Activated naive CD8-positive, alpha-beta T cell treated with anti-CD3 and anti-CD28 coated beads, Interleukin-2, amount 50 U/mL, for 16 hours (primary cell): ENCODE measurements at places on chromosomes 12 and 14.

DNA sequence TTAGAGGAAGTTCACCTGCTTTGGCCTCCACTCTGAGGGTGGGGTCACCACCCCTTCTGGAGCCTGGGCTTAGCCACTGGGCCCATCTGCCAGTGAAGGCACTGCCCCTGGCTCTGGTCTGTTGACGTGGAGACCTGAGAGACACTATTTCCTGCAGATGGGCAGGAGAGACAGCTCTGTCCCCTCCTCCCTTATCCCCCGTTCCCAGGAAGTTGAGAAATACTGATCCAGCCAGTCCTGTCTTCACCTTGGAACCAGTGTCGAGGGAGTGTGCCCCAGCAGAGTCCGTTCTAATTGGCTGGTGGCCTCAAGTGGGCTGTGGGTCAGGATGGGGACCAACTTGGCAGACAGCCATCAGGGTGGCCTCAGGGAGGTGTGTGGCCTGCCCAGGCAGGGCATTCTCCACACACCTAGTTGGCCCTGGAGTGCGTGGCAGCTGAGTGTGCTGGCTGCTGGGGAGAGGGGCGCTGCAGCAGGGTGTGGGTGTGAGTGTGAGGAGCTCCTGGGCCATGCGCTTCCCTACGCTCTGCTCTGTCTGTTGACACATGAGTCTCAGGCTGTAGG is 25.4 kb downstream of the CLSTN3 start:
- no peak for DNase-seq

GRCh38 chr14:52055167-52055566 is 13.7 kb downstream of the NID2 start:
- DNase-seq: no peak

- no peak for DNase-seq
Measured at GRCh38 chr12:56160193-56160763, 2.1 kb downstream of the MYL6 start.

- DNase-seq: no peak
Measured at GRCh38 chr14:44029933-44030332, 477.1 kb downstream of the FSCB start.

GRCh38 chr12:57625261-57626032 is 7.6 kb downstream of the B4GALNT1 start:
- DNase-seq: no peak

- DNase-seq: no peak
Measured at GRCh38 chr12:45779936-45780335, 50.4 kb downstream of the ARID2 start.

DNA sequence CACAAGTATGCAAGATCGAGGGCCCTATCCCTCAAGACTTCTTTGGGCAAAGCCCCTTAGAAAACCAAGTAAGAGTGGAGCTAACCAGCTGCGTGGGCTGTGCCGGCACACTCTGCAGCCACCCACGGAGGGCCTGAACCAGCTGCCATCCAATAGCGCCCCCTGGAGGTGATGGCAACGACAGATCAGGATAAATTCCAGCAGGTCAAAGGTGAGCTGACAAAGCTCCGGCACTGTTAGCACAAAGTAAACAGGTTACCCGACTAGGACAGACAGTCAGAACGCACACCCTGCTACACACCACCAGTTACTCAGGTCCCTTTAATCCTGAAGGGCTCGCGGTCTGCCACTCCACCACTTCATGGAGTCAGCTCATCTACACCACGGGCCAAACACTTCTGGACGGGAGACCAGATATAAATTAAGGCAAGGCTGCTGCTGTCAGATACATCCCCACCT is 4.9 kb downstream of the ZBTB39 start:
- DNase-seq: peak; percentile 47

- no peak for DNase-seq
Measured at GRCh38 chr12:63940310-63941005, 96.0 kb downstream of the SRGAP1 start.

DNA sequence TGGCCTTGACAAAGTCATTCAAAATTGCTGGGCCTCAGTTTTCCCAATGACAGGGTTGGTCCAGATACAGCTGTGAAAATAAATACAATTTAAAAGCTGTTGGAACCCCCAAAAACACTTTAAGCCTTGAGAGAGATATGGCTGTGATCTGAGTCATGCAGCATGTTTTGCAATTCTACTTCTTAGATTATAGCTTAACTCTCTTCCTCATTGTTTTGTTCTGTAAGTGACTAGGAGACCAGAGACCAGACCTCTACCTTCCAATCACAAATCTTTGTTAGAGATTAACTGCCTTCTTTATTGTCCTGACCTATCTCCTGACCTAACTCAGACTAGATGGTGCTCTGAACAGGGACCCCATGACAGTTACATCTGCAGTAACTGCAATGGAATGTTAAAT is 198.1 kb downstream of the STXBP6 start:
- DNase-seq: no peak

- no peak for DNase-seq
Measured at GRCh38 chr14:21038441-21039422, 3.4 kb upstream of the RNASE7 start.

- DNase-seq: no peak
Measured at GRCh38 chr12:102980350-102980749, 22.9 kb downstream of the ASCL1 start.

GRCh38 chr14:76826122-76826521 is at the start of gene LRRC74A:
Gene LRRC74A (plus strand): TSS chr14:76826408. CDS start chr14:76826698, 290 bp downstream.
- DNase-seq: no peak

GRCh38 chr12:76069339-76069738 is 15.1 kb downstream of the NAP1L1 start:
- DNase-seq: no peak

DNA sequence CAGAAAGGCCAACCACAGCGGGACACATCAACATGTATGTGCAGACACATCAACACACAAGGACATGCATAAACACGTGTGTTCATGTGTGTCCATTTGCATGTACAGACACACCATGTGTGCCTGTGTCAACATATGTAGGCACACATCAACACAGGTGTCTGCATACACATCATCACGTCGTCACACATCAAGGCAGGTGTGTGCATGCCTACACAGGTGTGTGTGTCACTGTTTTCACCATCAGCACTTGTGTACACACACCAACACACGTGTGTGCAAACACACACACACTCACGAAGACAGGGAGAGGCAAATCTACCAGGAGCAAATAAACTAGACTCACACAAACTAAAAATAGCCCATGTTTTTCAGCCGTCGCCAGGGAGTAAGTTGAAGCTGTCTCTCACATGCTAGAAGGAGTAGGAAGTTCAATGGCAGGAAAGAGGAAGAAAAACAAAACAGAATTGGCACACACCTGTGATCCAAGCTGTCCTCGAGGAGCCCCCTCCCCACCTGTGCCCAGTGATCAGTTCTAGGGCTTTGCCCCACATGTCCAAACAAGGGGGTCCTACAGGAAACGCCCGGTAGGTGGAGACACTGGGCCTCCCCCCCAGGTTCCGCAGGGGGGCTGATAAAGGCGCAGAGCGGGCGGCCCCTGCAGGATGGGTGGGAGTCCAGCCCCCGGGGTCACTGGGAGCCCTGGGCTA is 7.4 kb downstream of the SCARB1 start:
- no peak for DNase-seq

GRCh38 chr14:80906336-80906735 is 35.2 kb downstream of the CEP128 start:
- DNase-seq: no peak

DNA sequence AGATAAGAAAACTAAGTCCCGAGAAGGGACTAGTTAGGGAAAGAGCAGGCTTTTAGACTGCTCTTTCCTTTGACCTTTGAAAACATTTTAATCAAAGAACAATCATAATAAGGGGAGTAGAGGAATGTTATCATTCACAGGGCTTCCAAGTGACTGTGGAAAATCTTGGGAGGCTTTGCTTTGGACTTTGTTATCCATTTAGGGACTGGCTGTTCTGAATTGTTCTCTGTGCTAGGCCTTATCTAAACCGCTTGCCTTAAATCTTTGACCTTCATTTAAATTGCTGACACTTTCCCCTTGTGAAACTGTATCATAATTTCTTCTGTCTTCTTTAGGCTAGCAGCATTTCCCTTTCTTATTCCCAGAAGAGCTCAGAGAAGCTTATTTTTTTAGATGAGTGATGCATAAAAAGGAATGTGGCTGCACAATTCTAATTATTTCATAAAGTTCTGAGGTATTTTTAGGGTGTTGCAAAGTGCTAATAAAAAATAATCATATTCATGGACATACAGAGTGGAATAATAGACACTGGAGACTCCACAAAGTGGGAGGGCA is 9.5 kb upstream of the CALM1 start:
- no peak for DNase-seq

- no peak for DNase-seq
Measured at GRCh38 chr12:66044731-66045130, 85.8 kb downstream of the LLPH start.

DNA sequence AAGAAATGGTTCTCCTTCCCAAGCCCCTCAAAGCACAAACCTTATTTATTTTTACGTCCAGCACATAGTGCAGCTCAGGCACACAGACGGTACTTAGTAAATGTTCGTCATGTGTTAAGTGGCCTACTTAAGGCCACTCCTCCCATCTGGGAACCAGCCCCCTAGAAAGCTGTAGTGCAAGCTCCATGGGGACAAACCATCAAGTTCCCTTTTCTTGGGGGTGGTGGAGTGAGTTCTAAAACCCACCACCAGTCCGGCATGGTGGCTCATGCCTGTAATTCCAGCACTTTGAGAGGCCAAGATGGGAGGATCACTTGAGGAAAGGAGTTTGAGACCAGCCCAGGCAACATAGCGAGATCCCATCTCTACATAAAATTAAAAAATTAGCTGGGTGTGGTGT is 49.4 kb downstream of the PITPNM2 start:
- no peak for DNase-seq

GRCh38 chr12:70919597-70920035 is 922 bp downstream of the PTPRR start:
- DNase-seq: no peak

- DNase-seq: no peak
Measured at GRCh38 chr12:32863128-32863527, 33.4 kb downstream of the PKP2 start.

DNA sequence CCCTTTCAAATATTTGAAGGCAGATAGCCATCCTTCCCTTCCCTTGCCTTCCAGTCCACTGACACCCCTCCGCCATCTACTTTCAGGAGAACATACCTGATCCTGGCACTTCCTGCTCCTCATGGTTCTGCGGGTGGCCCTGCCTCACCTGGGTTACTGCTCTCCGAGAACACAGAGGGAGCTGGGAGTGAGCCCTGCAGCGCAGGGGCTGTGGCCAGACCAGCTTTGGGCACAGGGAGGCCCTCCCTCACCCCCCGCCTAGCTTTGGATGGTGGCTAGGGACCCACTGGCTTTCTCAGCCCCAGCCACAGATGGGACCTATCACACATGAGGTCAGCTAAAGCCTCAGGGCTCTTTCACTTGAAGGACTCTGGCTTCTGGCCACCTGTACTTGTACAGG is 12.4 kb downstream of the IQSEC3 start:
- no peak for DNase-seq

DNA sequence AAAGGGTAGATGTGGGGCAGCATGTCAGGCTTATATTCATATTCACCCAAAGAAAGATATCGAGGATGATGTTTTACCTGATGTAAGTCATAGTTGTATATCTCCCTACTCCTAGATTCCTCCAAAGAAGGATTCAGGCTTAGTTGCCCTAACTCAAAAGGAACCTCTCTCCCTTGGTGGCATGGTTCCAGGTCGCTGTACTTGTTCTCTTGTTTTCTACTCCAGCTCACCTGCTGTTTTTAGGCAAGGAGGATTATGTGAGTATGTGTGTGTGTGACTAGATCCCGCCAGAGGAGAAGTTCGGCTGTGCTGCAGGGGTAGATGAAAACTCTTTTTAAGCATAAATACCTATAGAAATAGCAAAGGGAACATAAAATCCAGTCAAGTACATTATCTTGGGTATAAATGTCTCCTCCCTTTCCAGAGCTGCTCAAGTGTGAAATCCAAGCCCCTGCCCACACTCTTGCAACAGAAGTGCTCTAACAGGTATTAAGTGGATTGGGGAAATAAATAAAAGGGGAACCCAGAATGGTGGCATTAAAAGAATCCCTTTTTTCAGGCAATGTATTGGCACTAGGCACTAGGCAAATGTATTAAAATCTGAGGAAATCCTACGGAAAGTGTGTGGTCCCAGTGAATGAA is 375.7 kb downstream of the ZFP36L1 start:
- no peak for DNase-seq

GRCh38 chr12:101857043-101857558 is 20.3 kb upstream of the DRAM1 start:
- no peak for DNase-seq

GRCh38 chr12:54273981-54274380 is 5.9 kb downstream of the CBX5 start:
- DNase-seq: no peak

GRCh38 chr14:23114669-23115038 is 4.4 kb downstream of the CEBPE start:
- DNase-seq: no peak

DNA sequence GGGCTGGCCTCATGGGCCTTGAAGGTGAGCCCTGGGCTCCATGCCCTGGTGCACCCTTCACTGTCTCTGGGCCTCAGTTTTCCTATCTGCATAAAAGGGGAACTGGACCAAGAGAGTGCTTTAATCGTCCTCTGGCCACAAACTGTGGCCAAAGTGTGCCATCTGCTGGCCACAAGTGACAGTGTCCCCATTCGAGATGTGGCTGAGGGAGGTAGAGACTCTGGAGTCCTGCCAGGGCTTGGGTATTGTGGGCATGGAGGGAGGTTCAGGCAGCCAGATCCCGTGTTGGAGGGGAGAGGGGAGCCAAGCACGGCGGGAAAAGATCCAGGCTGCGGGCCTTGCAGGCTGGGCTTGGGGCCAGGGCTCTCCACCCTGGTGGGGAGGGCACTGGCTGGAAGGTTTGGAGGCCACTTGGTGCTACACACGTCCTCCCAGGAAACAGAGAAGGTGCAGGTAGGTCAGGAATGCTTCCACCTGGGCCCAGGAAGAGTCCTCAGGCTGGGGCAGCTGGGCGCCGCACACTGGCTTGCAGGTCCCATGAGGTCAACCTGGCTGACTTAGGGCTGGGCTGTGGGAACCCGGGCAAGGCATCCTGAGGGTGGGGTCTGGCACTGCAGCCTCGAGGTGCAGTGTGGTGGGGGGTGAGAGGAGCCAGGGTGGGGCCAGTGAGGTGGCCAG is 7.3 kb upstream of the KIF26A start:
- DNase-seq: no peak

DNA sequence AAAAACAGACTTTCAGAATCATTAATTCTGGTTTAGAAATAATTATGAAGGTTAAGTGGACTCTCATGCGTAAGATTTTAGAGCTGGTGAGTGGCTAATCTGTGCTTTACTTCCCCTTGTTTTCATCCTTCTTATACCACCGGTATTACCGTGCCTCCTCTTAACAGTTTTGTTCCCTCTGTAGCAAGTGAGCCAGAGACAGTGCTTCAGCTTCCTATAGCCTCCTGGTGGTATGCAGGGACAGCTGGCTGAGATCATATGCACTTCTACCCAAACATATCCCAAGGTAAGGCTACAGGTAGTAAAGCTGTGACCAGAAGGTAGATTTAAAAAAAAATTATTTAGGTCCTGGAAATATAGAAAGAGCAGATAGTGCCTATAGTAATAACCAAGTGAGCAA is 55.2 kb downstream of the PDE3A start:
- DNase-seq: no peak

GRCh38 chr12:53551889-53552291 is 44.6 kb upstream of the NPFF start:
- DNase-seq: no peak

GRCh38 chr12:103470664-103471063 is 25.1 kb downstream of the C12orf42 start:
- DNase-seq: no peak

GRCh38 chr12:96501133-96501761 is 11.9 kb downstream of the CFAP54 start:
- no peak for DNase-seq

- no peak for DNase-seq
Measured at GRCh38 chr14:66003082-66003730, 483.0 kb upstream of the CCDC196 start.
